Islet precursor cell (in vitro differentiated cells): ENCODE measurements at places on chromosomes 4 and X.
A peak's percentile ranks its signal among the peaks of the same experiment; 100 is the strongest.

GRCh38 chr4:64095398-64095797 lies 313.9 kb downstream of the TECRL start:
- no peak for DNase-seq

- DNase-seq: no peak
Observed at GRCh38 chr4:86315579-86315978, 44.3 kb downstream of the MAPK10 start.

GRCh38 chr4:105088110-105088879 lies 58.4 kb upstream of the TET2 start:
- DNase-seq: peak; percentile 88

DNA sequence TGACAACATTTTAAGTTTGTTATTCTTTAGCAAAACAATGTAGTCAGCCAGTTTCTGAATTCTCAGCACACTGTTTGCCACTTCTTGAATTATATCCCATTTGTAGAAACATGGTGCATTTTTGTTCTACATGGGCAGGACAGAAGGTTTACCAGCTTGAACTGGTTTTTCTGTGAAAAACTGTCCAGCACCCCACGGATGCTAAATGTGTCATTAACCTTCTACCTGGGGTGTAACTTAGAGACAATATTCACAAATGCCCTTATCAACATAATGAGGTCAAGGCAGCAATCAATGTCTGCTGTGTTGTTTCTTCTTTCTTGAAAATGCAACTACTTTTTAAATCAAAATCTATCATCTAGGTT lies 702.6 kb downstream of the CENPC start:
- DNase-seq: no peak

DNA sequence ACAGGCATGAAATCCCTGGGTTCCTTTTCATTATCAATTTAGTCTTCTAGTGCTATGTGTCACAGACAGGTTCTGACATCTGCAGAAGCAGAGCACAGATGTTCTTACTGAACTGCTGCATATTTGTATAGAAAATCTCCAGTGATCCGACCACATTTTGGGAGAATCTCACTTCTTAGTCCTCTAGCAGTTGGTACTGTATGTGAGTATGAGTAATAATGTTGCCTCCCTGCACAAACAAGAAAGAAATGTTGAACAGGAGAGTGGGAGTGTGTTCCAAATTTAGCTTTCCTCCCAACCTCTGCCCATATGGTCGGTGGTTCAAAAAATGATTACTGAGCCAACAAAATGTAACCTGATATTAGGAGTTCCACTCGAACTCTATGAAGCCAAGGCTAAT lies 165.3 kb upstream of the GPC4 start:
- no peak for DNase-seq

DNA sequence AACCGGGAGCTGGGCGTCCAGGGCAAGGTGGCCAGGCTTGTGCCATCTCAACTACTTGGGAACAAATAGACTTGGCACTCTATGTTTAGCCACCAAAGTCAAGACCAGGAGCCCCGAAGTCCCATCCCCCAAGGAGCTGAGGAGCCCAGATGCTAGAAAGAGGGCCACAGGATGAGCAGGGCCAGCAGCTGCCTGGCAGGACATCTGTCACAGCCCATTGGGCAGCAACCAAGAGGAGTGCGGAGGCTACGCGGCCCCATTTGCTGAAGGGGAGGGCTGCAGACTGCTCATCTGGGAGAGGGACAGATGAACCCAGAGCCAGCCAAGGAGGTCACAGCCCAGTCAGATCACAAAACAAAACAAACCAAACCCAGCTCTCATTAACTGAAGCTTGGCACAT lies 22.9 kb upstream of the SOWAHD start:
- DNase-seq: no peak

DNA sequence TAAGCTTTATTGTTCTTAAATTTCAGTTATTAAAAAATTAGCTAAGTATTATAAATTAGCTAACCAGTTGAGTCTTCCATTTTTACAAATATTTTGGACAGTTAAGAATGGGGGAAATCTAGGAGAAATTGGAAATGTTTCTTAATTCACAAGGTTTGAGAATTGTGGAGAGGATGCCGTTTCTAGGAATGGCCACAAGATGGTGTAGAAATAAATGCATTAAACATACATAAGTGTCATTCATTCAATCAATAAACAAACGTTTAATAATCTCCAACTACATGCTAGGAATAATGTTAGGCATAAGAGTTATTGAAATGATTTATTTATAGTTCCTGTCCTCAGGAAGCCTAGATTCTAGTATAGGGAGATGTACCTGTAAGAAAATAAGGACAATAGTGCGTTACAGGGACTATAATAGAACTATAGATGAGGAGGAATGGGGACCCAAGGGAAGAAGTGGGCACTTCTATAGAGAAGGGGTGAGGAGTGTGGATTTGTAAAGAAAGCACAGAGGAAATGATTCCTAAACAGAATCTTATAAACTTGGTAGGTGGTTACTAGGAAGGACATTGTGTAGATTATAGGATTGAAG lies 195.7 kb upstream of the ANK2 start:
- no peak for DNase-seq

- DNase-seq: peak; percentile 47
Observed at GRCh38 chrX:1205681-1206611, 6.5 kb downstream of the CRLF2 start.

DNA sequence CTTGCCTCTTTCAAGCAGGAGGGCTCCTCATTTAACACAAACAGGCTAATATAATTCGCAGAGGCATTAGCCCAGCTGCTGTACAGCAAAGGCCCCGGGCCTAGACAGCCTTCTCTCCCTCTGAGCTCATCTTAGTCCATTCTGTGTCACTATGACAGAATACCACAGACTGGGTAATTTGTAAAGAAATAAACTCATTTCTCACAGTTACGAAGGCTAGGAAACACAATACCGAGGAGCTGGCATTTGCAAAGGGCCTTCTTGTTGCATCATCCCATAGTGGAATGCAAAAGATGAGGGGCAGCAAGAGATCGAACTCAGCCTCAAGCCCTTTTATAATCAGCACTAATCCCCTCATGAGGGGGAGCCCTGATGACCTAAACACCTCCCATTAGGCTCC lies 48.5 kb downstream of the TSPAN5 start:
- DNase-seq: no peak

GRCh38 chr4:16617011-16617410 lies 281.4 kb downstream of the LDB2 start:
- no peak for DNase-seq

GRCh38 chrX:118726396-118726795 lies 1.0 kb upstream of the IL13RA1 start:
- no peak for DNase-seq

GRCh38 chrX:118770133-118770760 lies 42.8 kb downstream of the IL13RA1 start:
- DNase-seq: no peak

- no peak for DNase-seq
Observed at GRCh38 chr4:2788101-2788500, 4.8 kb upstream of the SH3BP2 start.

- DNase-seq: no peak
Observed at GRCh38 chrX:32293962-32294700, 917.2 kb downstream of the DMD start.

- no peak for DNase-seq
Observed at GRCh38 chr4:21209860-21210259, 509.6 kb downstream of the PACRGL start.

GRCh38 chr4:90159193-90159592 lies 32.0 kb downstream of the CCSER1 start:
- DNase-seq: no peak

GRCh38 chrX:21559417-21559816 lies 98.7 kb downstream of the KLHL34 start:
- DNase-seq: no peak

- no peak for DNase-seq
Observed at GRCh38 chrX:118272242-118272641, 73.7 kb upstream of the WDR44 start.

DNA sequence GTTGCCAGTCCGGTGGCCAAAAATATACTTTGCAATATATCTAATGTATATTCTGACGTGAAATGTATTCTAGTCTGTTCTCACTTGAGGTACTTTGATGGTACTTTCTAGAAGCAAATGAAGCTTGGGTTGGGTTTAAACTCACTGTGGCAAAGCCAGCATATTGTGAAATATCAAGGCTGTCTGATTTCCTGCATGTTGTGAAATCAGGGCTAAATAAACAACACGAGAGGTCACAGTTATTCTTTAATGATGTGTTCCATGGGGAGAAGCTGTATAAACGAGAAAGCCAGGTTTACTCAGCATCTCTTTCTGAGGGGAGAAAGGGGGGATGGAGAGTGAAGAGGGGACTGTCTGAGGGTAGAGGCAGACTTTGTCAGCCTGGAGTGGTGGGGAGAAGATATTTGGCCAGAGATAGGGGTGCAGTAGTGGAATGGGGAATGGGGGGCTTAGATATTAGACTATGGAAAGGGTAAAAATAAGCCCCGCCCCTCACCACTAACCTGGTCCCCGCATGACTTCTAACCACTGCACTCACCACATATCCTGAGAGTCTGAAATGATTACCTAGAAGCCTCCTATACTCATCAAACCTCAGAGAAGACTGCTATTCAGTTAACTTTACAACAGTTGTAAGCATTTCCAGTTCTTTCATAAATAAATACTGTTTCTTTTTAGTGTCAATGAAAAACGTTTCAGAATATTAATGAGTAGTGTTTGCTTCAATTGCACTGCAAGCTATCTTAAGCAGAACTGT lies 5.9 kb upstream of the SCARB2 start:
- no peak for DNase-seq

GRCh38 chr4:168886351-168886750 lies 123.7 kb downstream of the CBR4 start:
- peak; percentile 87 for DNase-seq

- peak; percentile 55 for DNase-seq
Observed at GRCh38 chr4:147782087-147782781, 50.3 kb downstream of the ARHGAP10 start.
